ENCODE measurements at places on chromosomes 6 and 20.
A peak's percentile ranks its signal among the peaks of the same experiment; 100 is the strongest.

GRCh38 chr6:166382500-166382932 is 224 bp downstream of the MPC1 start:
- peaks cover 18% of the 10 kb centered on the region for H3K4me1 ChIP-seq
- no peaks in the 10 kb centered on the region for H3K36me3 ChIP-seq
- H3K27me3 ChIP-seq = no peaks in the 10 kb centered on the region
- peak overlapping the region; percentile 88 for H3K4me3 ChIP-seq
- H3K27ac ChIP-seq = peak overlapping the region; percentile 97
- no peak for DNase-seq

DNA sequence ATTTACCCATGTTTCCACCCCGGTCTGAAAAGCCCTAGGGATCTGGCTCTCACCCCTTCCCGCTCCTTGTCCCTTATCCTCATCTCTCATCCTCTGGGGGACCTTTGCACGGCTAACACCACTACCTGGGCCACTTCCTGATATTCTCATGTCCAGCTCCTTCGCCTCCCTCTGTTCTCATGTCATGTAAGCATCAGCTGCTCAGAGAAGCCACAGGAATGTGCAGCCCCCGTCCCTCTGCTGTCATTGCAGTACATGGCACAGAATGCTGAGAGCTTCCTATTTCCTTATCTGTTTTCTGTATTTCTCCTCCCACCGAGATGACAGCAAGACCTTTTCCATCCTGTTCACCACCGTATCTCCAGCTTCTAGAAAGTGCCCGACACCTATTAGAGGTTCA is 102.4 kb downstream of the MTHFD1L start:
- H3K36me3 ChIP-seq = no peaks in the 10 kb centered on the region
- H3K4me3 ChIP-seq = no peak overlapping the region
- no peaks in the 10 kb centered on the region for H3K4me1 ChIP-seq
- no peak for DNase-seq
- H3K27ac ChIP-seq = no peak overlapping the region

- DNase-seq = no peak
- H3K4me3 ChIP-seq = no peak overlapping the region
- no peaks in the 10 kb centered on the region for H3K36me3 ChIP-seq
- no peak overlapping the region for H3K27ac ChIP-seq
- H3K4me1 ChIP-seq = no peaks in the 10 kb centered on the region
Observed at GRCh38 chr6:22102671-22103070, 194.2 kb downstream of the PRL start.

- no peak for DNase-seq
- peaks cover 92% of the 10 kb centered on the region for H3K4me1 ChIP-seq
- peaks cover 6% of the 10 kb centered on the region for H3K36me3 ChIP-seq
- H3K27me3 ChIP-seq = no peaks in the 10 kb centered on the region
- peak overlapping the region; percentile 86 for H3K27ac ChIP-seq
Observed at GRCh38 chr6:41706876-41707564, 28.4 kb downstream of the TFEB start.

DNA sequence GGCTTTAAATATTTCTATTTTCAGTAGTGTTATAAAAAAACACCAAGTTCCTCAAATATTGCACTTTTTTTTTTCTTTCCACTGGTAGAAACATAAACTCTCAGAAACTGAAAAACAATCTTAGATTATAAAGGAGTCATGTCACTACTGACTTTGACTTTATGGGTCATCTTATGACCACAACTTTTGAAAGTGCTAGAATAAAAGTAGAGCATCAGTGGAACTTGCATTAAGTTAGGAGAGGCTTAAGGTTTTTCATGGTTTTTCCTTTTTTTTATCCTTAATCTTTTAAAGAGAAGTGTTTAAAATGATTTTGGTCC is 56.6 kb upstream of the SUPT3H start:
- no peak overlapping the region for H3K27ac ChIP-seq
- H3K4me1 ChIP-seq = peaks cover 24% of the 10 kb centered on the region
- no peak for DNase-seq
- no peak overlapping the region for H3K4me3 ChIP-seq
- H3K27me3 ChIP-seq = no peaks in the 10 kb centered on the region

GRCh38 chr6:26175428-26176181 is 88.4 kb downstream of the HFE start:
- peaks cover 18% of the 10 kb centered on the region for H3K4me1 ChIP-seq
- H3K4me3 ChIP-seq = no peak overlapping the region
- no peak for DNase-seq
- H3K36me3 ChIP-seq = no peaks in the 10 kb centered on the region
- no peaks in the 10 kb centered on the region for H3K27me3 ChIP-seq

GRCh38 chr6:152364866-152365265 is 272.3 kb downstream of the SYNE1 start:
- H3K27me3 ChIP-seq = no peaks in the 10 kb centered on the region
- peaks cover 95% of the 10 kb centered on the region for H3K36me3 ChIP-seq
- H3K27ac ChIP-seq = no peak overlapping the region

DNA sequence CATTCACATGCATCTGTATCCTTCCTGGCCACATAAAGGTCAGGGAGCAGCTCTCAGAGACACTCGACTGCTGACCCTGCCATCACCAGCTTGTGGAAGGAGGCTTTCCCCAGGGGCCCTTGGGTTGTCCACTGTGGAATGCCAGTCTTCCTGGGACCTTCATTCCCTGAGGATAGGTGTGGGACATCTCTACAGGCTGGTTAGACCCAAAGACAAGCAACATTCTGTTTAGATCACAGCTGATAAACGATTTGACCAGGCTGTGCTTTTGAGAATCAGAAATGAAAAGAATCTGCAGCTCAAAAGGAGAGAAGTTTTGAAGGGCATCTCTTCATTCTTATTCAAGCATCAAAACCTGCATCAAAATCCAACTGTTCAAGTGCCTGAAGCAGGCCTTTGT is 18.2 kb upstream of the SH3BGRL2 start:
- no peaks in the 10 kb centered on the region for H3K4me1 ChIP-seq
- no peak overlapping the region for H3K4me3 ChIP-seq
- H3K27me3 ChIP-seq = no peaks in the 10 kb centered on the region
- no peak for DNase-seq

DNA sequence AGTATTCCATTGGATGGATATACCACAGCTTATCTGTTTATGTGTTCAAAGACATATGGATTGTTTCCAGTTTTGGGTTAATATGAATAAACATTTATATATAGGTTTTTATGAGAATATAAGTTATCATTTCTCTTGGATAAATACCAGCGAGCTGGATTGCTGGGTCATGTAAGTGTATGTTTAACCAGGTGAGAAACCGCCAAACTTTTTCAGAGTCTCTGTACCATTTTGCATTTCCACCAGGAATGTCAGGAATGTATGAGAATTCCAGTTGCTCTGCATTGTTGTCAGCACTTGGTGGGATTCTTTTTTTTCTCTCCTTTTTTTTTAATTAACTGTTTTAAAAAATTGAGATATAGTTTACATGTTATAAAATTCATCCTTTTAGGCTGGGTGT is 52.1 kb downstream of the PHF20 start:
- H3K4me1 ChIP-seq = peaks cover 18% of the 10 kb centered on the region
- no peak for DNase-seq
- H3K27ac ChIP-seq = no peak overlapping the region

DNA sequence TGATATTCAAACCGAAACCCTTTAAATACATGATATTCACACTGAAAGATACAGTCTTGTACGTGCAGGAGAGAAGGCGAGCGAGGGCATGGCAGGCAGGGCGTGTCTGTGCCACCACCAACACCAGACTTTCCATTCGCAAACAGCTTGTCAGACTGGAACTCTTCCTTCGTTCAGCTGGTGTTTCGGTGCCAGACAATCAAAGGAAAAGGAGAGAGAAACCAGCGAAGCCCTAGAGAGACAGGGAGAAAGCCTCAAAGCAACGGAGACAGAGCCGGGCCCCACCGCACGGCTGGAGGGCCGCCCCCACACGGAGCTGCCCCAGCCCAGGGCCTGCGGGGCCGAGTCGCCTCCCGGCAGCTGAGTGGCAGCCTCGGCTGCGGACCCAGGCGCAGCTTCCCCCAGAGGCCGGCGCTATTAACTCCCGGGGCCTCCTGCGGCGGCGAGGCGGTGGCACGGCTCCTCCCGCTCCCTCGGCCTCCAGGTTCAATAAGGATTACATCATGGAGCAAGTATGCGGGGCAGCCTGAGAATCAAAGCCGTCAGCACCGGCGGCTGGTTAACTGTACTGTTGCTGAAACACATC is 32.1 kb upstream of the NR2E1 start:
- peaks cover 13% of the 10 kb centered on the region for H3K4me1 ChIP-seq
- H3K27me3 ChIP-seq = peaks cover 77% of the 10 kb centered on the region
- peak overlapping the region; percentile 6 for H3K4me3 ChIP-seq
- peak; percentile 53 for DNase-seq
- H3K36me3 ChIP-seq = no peaks in the 10 kb centered on the region
- H3K27ac ChIP-seq = peak overlapping the region; percentile 57

All from heart right ventricle (tissue), 16 donors.